ENCODE measurements at places on chromosomes 13 and 19.

DNA sequence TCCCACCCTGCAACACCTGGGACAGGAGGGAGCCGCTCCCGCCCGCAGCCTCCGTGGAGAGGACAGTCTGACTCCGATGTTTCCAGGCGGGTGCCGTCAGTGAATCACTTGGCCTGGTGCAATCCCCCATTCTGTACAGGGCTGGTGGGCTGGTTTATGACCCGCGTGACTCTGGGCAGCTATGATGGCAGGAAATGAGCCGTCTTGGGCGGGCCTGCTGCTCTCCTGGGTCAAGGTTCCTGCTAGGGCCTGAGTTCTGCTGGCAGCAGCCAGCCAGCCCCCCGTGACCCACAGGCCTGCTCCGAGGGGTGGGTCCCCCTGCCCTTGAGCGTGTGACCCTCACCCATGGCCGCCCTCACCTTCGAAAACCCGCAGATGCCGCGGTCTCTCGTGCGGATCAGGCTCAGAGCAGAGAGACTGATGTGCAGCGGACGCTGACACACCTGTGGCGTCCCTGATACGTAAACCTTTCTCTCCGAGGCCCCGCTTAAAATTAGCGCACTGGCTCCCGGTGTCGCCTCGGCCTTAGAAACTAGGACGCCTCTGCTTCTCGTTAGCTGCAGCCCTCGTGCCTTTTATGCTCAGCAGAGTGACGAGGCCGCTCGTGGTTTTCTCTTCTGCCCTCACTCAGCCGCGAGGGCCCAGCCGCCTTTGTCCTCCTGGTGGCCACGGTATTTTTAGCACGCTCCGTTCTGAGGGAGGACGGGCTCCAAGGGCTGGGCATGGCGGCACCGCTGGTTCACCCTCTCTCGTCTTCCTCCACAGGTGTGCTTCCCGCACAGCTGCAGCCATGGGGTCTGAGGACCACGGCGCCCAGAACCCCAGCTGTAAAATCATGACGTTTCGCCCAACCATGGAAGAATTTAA, 63.4 kb downstream of the KDM4B start:
- DNase-seq: no peak

DNA sequence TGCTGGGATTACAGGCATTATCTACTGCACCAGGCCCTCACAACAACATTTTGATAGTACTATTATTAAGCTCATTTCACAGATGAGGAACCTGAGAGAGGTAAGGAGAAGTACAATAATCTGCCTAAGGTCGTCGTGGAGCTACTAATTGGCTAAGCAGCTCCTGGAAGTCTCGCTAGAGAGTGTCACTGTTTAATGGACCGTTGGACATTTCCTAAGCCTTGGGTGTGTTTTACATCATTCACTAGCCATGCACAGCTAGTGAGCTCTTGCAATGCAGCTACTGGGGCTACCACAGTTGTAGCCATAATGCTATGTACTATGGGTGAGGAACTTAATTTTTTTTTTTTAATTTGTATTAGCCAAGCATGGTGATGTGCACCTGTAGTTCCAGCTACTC, 34.0 kb upstream of the OR1M1 start:
- DNase-seq: no peak

GRCh38 chr13:112690283-112690929, 568 bp downstream of the ATP11A start:
- peak; percentile 47 for DNase-seq

- no peak for DNase-seq
These were observed 6.8 kb downstream of the GIPC3 start for GRCh38 chr19:3591876-3592613.

GRCh38 chr13:45895881-45896280, 44.3 kb upstream of the SIAH3 start:
- DNase-seq: no peak

All from germinal center (tissue), 1 donor.